ENCODE measurements at places on chromosomes 6 and 20. TPM values are rescaled to one million over a fixed set of nuclear protein-coding genes. Genes with fewer than 3 reads are reported as not detected.

The WFDC10B gene
- total RNA-seq, result not detected

The SFTA2 gene
- total RNA-seq, result 0.19 TPM

The CEBPB gene
- 156 TPM for total RNA-seq

The KIF6 gene
- 0.25 TPM for total RNA-seq

The IL17F gene
- total RNA-seq, result not detected

The FAM209B gene
- total RNA-seq, result 0.33 TPM

The FAXC gene
- 5.9 TPM for total RNA-seq

The MYH7B gene
- 0.09 TPM for total RNA-seq

The OR12D3 gene
- total RNA-seq, result not detected

The COL12A1 gene
- total RNA-seq, result 3.9 TPM

The HSD17B8 gene
- total RNA-seq, result 17.3 TPM

Measured in A549 treated with AZD2906 at 1 μM for 4 hours (cell line).